KG1 (cell line): ENCODE measurements at places on chromosomes 13 and 19.

- no peak for DNase-seq
These were observed 224.7 kb upstream of the UBL3 start for GRCh38 chr13:30074955-30075614.

GRCh38 chr19:15431396-15432017 lies 12.7 kb upstream of the AKAP8L start:
- no peak for DNase-seq

DNA sequence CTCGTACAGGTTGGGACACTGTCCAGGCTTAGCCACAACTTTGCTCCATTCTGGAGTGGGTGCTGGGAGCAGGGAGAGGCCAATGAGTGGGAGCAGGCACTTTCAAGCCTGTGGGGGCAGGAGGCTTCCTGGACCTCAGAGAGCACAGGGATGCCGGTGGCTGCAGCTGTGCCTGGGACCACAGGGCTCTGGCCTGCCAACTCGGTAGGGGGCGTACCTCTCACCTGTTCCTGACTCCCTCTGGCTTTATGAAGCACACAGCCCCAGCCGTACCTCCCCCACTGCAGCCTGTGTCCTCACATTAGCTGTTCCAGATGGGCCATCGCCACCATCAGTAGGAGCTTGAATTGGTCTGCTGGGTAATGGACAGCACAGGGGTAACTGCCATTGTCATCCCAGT lies 278.7 kb upstream of the KLHL1 start:
- no peak for DNase-seq

GRCh38 chr19:13507053-13507611 lies 853 bp upstream of the CACNA1A start:
- DNase-seq: no peak

GRCh38 chr13:111846391-111847159 lies 220.4 kb upstream of the SOX1 start:
- no peak for DNase-seq

GRCh38 chr19:30935146-30935545 lies 414.1 kb downstream of the TSHZ3 start:
- DNase-seq: no peak

DNA sequence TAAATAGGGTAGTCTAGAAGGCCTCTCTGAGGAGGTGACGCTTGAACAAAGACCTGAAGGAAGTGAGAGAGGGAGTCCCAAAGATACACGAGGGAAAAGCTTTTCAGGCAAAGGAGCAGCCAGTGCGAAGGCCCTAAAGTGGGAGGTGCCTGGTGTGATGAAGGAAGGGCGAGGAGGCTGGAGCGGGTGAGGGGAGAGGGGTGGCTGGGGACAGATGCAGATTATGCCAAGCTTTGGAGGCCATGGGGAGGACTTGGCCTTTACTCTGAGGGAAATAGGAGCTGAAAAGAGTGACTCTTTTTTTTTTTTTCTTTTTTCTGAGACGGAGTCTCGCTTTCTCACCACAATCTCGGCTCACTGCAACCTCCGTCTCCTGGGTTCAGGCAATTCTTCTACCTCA lies 2.9 kb downstream of the CLPTM1 start:
- DNase-seq: no peak

DNA sequence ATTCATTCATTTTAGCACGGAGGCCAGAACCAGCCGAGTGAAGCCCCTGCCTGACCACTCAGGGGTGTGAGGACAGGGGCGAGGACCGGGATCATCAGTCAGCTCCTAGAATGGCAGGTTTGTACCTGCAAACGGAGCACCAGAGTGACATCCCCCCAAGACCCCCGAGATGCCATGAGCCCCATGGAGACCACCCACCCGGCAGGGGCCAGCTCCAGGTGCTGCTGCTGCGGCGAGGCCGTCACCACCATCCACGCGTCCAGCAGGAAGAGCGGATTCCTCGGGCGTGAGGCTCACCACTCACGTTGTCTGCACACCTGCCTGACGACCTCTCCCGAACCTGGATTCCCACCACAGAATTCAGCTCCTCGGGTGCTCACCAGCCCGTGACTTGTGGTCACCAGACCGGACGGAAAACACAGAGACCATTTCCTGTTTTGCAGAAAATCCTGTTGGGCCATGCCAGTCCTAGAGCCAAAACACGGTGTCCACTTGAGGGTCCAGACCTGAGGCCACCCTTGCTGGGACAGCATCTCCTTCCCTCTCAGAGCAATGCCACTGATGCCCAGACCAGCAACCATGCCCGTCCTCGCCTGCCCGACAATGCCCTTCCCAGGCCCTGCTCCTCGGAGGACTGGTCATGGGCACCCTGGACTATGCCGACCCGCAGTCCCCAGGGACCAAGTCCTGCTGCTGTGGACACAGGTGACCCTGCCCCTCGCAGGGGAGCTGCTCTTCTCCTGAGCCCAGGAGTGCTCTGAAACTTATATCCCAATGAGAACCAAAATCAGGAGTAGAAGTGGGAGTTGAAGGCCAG lies 74.2 kb downstream of the RASA3 start:
- DNase-seq: no peak

DNA sequence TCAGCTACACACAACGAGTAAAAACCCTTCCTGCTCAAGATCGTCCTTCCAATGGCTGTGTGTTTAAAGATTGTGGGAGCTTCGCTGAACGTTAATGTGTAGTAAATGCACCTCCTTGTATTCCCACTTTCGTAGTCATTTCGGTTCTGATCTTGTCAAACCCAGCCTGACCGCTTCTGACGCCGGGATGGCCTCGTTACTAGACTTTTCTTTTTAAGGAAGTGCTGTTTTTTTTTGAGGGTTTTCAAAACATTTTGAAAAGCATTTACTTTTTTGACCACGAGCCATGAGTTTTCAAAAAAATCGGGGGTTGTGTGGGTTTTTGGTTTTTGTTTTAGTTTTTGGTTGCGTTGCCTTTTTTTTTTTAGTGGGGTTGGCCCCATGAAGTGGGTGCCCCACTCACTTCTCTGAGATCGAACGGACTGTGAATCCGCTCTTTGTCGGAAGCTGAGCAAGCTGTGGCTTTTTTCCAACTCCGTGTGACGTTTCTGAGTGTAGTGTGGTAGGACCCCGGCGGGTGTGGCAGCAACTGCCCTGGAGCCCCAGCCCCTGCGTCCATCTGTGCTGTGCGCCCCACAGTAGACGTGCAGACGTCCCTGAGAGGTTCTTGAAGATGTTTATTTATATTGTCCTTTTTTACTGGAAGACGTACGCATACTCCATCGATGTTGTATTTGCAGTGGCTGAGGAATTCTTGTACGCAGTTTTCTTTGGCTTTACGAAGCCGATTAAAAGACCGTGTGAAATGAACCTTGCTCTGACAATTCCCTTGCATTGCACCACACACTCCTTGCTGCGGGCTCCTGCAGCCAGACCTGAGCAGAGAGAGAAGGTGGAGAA lies 2.7 kb upstream of the FAM174C start:
- DNase-seq: no peak

DNA sequence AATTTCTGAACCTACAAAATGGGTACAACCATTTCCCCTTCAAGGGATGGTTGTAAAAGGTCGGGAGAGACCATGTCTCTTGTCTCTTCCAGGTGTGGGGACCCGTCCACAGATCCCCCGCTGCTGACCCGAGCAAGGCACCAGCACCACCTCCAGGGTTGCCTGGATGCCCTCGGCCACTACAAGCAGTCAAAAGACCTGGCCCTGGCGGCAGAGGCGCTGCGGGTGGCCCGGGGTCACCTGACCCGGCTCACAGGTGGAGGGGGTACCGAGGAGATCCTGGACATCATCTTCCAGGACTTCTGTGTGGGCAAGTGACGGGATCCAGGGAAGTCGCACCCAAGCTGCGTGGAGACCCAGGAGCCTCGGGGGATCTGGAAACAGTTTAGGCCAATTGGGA lies 4.0 kb downstream of the GTPBP3 start:
- no peak for DNase-seq

- DNase-seq: no peak
These were observed 6.4 kb upstream of the DNMT1 start for GRCh38 chr19:10201176-10201575.

- no peak for DNase-seq
These were observed 39.3 kb upstream of the SPART start for GRCh38 chr13:36385489-36385888.

GRCh38 chr13:103656311-103656710 lies 590.1 kb upstream of the SLC10A2 start:
- DNase-seq: no peak

- DNase-seq: no peak
These were observed 64.6 kb upstream of the SOX21 start for GRCh38 chr13:94776956-94777355.

DNA sequence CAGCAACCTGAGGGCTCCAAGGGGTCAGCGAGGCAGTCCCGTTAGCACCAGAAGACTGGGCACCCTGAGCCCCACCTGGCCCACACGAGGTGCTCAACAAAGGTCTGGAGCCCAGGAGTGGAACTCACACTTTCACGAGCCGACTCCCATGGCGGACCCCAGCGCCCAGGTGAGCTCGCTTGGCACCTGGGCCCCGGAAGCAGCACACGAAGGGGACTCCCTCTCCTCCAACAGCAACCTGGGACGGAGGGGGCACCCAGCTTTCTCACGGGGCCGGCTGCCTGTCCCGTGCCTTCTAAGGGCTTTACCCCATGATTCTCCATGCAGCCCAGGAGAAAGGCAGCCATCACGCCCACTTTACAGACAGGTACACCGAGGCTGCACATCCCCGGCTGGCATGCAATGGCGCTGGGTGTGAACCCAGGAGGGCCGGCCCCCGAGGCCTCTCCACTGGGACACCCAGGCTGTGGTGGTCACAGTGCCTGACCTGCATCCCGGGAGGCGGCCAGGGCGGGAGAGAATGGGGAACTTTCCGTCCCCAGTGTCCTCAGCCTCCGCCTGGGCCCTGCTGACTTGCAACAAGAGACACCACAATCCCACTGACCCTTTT lies 5.0 kb downstream of the PIP5K1C start:
- DNase-seq: no peak

- DNase-seq: no peak
These were observed 2439.9 kb upstream of the PCDH20 start for GRCh38 chr13:63855457-63856118.

GRCh38 chr19:42267644-42268141 lies 1.4 kb upstream of the CIC start:
- no peak for DNase-seq

- DNase-seq: no peak
These were observed 1007.2 kb downstream of the PCDH9 start for GRCh38 chr13:66222926-66223325.

DNA sequence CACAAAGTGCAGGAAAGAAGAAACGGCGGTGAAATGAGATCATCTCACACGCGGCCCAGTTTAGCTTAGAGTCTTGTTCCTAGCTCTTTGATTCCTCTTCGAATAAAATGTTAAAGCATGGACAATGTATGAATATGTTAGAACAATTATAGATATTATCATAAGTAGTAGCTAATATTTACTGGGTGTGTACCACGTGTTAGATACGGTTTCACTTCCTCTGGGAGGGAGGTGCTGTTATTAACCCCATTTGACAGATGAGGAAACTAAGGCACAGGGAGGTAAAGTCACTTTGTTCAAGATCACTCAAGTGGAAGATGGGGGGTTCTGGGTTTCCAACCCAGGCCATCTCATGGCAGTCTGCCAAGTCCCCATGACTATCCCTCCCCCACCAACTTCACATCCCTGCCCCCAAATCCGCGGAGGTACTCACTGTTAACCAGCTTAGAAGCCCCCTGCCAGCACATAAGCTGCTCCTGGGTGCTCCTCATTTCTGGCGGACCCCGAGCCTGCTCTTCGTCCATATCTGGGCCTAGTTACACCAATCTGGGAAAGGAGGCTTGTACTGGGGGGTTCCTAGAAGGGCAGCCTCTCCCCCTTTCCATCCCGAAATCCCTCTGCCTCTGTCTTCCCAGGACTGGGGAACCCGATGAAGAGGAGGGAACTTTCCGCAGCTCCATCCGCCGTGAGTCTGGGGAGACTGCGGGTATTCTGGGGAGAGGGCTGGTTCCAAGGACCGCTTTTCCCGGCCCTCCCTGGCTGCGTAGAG lies 1.0 kb upstream of the FXYD7 start:
- DNase-seq: no peak

DNA sequence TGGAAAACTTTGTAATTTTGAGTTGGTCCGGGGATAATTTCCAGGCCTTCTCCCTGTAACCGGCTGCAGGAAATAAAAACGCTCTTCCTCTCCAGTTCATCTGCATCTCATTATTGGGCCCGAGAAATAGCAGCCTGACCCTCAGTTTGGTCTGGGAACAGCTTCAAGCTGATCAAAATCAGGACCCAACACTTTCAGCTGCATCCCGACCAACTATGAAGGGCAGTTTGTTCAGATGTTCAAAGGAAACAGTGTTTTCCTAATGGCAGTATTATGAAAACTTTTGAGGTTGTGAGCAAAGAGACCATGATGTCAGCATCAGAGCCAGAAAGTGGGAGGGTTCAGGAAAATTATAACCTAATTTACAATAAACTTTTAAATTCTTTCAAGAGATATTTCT lies 35.7 kb downstream of the STK24 start:
- no peak for DNase-seq

- DNase-seq: no peak
These were observed 100.1 kb downstream of the ERCC5 start for GRCh38 chr13:102945886-102946285.

DNA sequence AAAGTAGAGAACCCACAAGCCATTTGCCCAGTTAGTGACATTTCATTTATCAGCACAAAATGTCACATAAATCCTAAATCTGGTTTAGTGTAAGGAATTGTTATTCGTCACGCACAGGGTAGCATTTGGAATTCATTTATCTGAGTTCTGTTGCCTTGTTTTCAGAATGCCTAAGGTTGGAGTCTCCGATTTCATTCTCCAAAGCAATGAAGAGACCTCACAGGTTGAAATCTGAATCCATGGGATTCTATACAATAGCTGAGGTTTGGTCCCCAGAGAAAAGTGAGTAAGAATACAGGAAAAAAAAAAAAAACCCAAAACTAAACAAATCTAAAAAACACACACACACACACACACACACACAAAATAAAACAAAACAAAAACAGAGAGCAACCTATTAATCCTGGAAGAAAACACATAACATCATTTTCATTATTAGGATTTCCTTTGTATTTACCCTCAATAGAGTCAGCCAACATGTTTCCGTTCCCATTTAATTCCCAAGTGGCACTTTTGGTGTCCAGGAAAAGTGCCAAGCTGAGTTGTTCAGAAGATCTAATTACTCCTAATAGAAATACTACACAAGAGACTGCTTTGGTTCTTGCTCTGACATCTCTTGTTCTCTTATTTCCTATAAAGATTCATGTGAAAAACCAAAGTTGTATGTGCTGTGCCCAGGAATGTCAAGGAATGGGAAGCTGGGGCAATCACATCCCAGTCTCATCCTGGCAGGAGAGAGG lies 36.2 kb upstream of the LRCH1 start:
- DNase-seq: no peak

DNA sequence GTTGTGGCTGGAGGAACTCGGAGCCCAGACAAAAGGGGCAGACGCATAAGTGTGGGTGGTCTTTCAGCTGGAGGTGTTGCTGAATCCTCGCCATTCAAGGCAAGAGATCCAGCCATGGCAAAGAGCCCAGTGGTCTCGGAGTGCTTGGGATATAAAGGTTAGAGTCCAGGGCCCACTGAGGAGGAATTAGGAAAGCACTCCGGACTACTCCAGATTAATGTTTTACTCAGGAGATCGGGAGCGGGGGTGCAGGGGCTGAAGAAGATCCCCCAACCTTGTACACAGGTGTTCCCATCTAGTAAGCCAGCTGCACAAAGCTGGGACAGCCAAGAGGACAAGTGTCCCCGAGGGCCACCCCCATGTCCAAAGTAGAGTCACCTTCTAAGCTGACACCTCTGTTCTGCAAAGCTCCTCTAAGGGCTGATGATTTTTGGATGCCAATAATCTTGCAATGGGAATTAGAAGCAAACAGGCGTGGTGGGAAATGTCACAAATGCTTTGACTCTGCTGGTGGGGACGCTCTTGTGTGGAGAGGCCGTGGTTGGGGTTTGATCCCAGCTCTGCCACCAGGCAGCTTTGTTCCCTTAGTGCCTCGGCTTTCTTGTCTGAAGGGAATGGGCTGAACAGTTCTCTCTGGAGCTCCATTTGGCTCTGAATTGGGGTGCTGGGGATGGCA lies 194.3 kb upstream of the SOX1 start:
- DNase-seq: no peak
